ENCODE measurements at places on chromosomes 6 and 20.
A peak's percentile ranks its signal among the peaks of the same experiment; 100 is the strongest.

GRCh38 chr6:41025966-41026530, 13.0 kb downstream of the UNC5CL start:
- DNase-seq = no peak

- no peak for DNase-seq
Observed at GRCh38 chr20:63066506-63067265, 59.9 kb upstream of the BHLHE23 start.

GRCh38 chr6:104686550-104687175, 173.1 kb downstream of the HACE1 start:
- no peak for DNase-seq

DNA sequence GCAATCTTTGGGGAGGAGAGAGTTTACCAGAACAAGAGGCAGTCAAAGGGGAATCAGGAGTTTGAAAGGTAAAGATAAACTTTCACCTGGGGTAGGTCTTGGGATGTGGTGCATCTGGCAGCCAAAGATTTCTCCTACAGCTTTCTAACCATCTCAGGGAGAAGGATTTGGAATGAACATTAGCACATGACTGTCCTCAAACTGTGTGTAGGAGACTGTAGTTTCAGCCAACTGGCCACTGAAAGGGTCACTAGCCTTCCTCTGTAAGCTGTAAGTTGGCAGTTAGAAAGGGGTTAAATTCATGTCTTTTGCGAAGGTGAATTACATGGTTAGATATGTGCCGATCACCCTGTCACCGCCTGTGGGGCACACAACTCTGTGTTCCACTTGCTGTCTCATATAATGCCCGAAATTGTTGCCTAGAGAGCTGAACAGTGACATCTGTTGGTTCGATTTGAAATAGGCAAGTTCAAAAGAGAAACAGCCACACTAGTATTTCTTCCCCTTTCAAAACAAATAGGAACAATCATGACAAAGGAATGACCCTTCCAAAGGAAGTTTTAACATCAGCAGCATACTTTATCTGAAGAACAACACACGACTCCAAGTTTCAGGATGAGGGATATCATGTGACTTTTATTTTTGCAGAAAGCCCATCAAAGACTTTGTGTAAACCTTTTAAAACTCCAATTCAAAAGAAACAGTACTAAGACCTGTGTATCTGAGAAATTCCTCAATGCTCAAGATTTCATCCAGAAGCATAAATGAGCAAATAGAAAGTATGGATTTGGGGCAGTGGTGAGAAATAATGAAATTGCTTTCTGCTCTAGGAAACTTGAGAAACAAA, 1.1 kb upstream of the OPN5 start:
- DNase-seq = peak; percentile 58

DNA sequence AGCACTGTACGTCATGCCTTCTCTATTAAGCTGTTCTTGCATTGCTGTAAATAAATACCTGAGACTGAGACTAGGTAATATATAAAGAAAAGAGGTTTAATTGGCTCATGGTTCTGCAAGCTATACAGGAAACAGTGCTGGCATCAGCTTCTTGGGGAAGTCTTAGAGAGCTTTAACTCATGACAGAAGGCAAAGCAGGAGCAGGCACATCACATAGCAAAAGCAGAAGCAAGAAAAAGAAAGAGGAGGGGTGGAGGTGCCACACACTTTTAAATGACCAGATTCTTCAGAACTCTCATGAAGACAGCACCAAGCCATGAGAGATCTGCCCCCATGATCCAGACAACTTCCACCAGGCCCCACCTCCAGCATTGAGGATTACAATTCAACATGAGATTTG, 30.1 kb downstream of the CYB5R4 start:
- DNase-seq = no peak

DNA sequence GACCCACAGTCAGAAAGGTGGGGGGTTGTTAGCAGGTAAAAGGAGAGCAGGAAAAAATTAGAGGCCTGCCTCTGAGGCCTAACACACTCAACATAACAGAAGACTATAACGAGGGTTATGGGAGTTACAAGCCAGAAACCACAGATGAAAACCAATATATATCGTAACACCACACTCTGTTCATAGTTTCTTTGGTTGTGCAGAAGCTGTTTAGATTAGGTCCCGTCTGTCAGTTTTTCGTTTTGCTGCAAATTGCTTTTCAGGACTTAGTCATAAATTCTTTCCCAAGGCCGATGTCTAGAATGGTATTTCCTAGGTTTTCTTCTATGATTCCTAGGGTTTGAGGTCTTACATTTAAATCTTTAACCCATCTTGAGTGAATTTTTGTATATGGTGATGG, 3.7 kb upstream of the MAP3K5 start:
- no peak for DNase-seq

DNA sequence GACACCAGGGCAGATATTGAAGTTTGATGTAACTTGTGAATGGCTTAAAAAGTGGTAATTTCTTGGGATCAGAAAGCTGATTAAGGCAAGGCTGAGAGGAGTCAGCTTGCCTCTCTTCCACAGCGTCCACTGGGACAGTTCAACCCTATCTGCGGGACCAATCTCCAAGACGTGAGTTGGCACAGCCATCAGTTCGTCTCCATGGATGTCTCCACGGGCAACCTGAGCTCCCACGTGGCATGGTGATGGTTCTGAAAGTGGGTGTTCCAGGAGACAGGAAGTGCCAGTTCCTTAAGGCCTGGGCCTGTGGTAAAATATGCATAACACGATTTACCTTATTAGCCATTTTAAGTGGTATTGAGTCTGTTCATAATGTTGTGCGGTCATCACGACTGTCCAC, 67.9 kb upstream of the BHLHE23 start:
- no peak for DNase-seq

- DNase-seq = no peak
Observed at GRCh38 chr20:63007646-63008488, 1.1 kb upstream of the BHLHE23 start.

DNA sequence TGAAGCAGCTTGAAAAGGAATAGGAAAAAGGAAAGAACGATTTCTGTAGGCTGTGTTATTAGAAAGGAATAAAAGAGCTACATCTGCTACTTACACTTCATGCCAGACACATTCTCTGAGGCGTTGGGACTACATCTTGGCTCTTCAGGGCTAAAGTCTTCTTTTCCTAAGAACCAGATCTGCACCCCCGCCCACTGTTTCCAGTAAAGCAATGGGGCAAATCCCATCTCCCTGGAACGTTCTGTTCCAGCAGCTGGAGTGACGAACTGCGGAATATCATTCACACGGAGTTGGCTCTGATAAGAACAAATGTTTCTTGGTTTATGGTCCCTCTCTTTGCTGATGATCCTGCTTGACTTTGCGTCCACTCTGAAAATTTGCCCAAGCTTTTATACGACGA, 26.9 kb downstream of the FAM50B start:
- DNase-seq = no peak

DNA sequence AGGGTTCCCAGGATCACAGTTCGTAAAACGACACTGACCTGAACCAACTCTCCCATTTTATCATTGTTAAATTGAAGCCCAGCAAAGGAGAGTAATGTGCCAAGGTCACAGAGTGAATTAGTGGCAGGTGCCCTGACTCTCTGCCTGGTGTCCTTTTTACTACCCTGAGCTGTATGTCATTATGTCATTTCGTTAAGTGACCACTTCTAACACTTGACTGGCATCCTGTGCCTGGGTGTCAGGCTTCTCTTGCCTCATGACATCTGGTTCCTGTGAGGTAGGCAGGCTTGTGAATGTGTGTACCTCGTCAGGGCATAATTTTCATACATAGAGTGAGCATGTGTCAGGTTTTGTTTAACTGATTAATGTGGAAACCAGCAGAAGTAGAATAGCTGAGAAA, 48.6 kb downstream of the RALY start:
- no peak for DNase-seq

GRCh38 chr6:102662851-102663250, 1269.3 kb downstream of the GRIK2 start:
- DNase-seq = no peak

DNA sequence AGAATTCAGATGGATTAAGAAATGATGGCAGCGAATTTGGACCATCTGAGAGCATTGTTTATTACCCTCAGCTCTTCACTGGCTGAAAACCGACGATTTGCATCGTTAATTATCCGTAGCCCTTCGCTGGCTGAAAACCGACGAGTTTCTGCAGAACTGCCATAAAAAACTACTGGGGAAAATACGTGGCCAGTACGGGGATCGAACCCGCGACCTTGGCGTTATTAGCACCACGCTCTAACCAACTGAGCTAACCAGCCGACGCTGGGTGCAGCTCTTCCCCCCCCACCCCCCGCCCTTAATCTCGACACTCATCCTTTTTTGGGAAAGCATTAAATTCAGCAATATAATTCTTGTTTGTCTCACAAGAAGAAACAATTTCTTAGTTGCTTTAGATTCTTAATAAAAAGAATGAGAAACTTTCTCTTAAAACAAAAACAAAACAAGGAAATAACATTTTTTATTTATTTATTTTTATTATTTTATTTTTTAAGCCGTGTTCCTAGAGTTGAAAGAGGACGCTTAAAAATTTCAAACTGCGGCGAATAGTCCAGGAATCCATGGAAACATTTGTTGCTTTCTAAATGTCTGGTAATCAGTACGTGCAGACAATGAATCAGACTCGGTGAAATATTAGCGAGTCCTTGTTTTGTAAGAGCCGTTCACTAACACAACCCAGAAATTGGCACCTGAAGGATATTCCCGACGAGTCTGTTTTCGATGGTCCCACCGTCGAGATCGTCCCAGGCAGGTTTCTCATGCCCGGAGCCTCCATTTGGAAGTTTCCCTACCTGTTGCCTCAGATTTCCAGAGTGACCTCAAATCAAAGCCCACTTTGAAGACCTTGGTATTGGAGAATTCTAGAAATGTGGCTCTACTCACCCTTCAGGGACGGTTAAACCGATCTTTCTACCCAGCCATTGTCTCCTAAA, 27.8 kb downstream of the PRSS16 start:
- DNase-seq = no peak

Measured in CD4-positive, alpha-beta T cell treated with Interleukin-21 for 1 hour (primary cell).